ENCODE measurements at places on chromosomes 12 and 14.

DNA sequence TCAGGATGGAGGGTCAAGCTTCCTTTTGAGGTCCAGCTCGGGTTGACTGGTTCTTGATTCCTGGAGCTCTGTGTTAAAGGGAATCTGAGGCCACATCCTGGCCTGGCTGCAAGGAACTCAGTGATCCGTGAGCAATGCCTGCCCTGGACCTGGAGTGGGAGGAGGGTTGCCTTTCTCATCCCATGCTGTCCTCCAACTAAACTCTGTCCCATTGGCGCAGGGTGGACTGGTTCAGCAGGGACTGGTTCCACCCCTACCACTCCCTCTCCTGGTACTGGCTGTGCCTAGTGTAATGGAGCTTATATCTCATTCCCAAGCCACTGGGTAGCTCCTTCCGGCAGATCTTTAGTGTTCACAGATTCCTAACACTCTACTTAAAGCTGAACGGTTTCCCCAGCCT lies 3.9 kb upstream of the CMKLR1 start:
- DNase-seq = no peak

GRCh38 chr12:100128512-100128908 lies 14.2 kb downstream of the BLTP3B start:
- peak; percentile 70 for DNase-seq

- no peak for DNase-seq
Measured at GRCh38 chr12:86170051-86170450, 86.1 kb downstream of the MGAT4C start.

- DNase-seq = no peak
Measured at GRCh38 chr14:79369359-79370332, 841.7 kb downstream of the DIO2 start.

GRCh38 chr12:107320929-107321631 lies 227.7 kb upstream of the CRY1 start:
- peak; percentile 60 for DNase-seq

GRCh38 chr12:52149651-52150241 lies 42.1 kb downstream of the KRT80 start:
- no peak for DNase-seq

GRCh38 chr12:16612647-16613046 lies 6.7 kb upstream of the LMO3 start:
- DNase-seq = no peak

DNA sequence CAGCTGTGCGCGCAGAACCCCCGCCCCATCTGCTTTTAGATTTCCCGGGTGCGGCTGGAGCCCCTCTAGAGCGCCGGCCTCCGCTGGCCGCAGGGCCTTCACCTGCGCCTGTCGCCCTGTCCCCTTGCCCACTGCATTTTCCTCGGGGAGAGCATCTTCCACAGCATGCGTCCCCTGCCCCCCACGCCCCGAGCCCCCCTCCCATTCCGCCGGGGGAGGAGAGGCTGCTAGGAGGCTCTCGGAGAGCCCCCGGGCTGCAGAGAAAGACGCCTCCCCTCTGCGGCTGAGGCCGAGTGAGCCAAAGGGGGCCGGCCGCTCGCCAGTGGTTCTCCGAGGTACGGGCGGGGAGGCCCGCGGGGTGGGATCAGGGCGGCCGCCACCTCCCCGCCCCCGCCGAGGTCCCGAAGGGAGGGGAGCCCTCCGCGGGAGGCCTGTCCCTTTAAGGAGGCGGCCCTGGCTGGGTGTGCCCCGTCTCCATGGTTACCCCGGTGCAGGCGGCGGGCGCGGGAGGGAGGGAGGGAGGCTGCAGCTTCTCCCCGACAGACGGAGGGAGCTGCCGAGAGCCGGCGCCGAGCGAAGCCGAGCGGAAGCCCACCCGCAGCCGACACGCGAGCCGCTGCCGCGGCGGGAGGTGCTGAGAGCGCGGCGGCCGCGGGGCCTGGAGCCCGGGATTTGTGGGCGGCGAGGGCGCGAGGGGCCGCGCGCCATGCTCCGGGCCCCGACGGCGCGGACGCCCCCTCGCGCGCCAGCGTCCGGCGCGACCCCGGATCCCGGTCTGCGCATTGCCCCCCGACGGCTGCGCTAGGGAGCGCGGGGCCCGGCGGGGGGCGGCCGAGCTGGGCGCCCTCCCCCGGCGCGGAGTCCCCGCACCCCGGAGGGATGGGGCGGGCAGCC lies at the start of gene KCNH3:
Gene KCNH3, plus strand, starts transcription at position 521 of the 894 bp plus-strand sequence. CDS start 387 bp downstream, outside the sequence.
- peak; percentile 50 for DNase-seq

GRCh38 chr12:25957793-25958427 lies 572 bp upstream of the RASSF8 start:
- no peak for DNase-seq

DNA sequence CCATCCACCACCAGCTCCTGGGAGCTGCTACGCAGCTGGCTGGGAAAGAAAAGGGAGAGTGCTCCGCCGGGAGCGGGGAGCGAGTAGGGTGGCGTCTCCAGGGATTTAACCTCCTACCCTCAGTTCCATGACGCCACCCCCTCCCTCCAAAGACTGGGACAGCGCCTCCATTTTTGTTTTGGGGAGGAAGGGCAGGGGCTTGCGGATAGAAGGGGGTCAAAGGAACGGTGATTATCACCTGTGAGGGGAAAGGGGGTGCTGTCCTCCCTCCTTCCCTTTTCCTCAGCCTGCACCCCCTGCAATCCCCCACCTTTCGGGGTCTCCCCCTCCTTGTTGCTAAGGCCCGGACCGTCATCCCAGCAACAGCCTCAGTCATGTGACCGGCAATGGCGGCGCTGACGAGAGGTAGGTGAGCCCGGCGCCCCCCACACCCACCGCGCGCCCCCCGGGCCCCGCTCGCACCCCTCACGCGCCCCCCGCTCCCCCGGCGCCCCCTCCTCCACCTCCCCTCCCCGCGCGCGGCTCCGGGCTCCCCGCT lies at the start of gene DTX3:
Gene DTX3, plus strand, starts transcription at position 371 of the 538 bp plus-strand sequence. CDS start 1,694 bp downstream, outside the sequence.
- no peak for DNase-seq

- DNase-seq = peak; percentile 46
Measured at GRCh38 chr14:39107591-39107996, 4.6 kb upstream of the SEC23A start.

DNA sequence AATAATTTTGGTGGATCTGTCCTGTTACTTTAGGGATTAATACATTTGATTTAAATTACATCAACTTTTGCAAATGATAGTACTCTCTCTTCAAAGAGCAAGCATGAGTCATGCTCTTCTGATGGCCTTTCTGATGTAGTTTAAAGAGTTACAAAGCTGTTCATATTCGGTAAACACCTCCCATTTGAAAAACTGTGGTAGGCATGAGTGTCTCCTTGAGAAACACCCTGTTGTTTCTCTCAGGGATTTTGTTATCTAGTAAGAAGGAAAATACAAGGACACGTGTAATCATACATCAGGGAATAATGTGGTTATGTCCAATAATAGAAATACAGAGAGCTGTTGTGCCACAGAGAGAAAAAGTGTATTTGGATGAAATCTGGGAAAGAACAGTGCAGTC lies 53.3 kb upstream of the E2F7 start:
- no peak for DNase-seq

DNA sequence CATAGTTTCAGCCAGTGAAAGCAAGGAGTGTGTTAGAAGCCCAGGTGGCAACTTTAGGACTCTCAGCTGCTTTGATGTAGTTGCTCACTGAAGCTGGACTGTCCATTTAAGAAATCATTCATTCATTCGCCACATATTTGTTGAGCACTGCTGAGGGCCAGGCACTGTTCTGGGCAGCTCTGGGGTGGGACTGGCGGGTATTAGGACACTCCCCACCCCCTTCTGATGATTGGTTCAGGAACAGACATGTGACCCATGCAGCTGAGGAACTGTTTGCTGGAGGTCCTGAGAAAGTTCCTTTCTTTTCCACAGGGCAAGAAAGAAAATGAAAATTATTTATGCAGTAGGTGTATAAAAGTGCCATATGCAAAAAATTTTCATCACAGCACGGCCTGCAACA lies 70.3 kb upstream of the CHST11 start:
- no peak for DNase-seq

- no peak for DNase-seq
Measured at GRCh38 chr12:104570174-104570907, 113.6 kb downstream of the CHST11 start.

DNA sequence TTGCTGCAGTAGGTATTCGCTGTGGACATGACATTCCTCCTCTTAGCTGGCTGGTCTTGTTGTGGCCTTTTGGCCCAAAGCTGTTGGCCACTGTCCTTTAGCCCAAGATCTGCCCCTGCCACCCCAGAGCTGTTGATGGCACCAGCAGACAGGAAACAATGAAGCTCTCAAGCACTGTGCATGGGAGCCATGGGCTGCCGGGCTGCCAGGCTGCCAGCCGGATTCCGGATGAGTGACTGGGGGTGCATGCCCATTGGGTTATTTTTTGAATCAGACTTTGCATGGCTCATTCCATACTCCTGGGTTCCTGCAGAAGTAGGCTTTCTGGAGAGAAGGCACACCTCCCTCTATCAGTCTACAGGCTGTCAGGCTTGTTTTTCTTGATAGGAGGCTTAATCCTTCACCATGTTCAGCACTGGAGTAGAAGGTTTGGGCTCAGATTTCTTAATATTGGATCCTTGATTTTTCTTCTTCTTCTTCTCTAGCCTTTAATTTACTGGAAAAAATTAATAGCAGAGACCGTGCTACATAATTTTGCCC lies 32.4 kb downstream of the MAX start:
- DNase-seq = no peak

- no peak for DNase-seq
Measured at GRCh38 chr14:38485026-38485425, 229.1 kb upstream of the CLEC14A start.

GRCh38 chr14:94132285-94132887 lies 3.0 kb upstream of the IFI27L2 start:
- peak; percentile 59 for DNase-seq

DNA sequence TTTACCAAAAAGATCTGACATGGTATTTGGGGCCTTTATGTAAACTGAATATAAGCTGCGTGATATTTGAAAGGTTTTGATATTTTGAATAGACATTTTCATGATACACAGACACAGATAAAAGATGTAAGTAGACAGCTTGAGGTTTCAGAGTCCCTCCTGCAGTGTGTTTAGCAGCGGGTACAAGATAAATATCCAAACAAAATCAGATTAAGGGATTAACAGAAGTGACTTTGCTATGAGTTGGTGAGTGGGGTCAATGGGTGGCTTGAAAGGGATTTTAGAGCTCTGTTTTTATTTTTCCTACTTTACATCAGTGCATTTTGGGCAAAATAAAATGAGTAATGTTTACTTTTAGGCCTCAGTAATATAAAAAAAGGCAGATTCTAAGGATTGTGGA lies 84.1 kb downstream of the IGF1 start:
- DNase-seq = no peak
